ENCODE measurements at places on chromosomes 16 and 17.

- no peak for DNase-seq
Observed at GRCh38 chr17:29711588-29712385, 89.1 kb upstream of the CORO6 start.

GRCh38 chr17:42409523-42410318, 13.3 kb downstream of the CAVIN1 start:
- no peak for DNase-seq

- no peak for DNase-seq
Observed at GRCh38 chr16:84999200-84999599, 12.1 kb downstream of the ZDHHC7 start.

DNA sequence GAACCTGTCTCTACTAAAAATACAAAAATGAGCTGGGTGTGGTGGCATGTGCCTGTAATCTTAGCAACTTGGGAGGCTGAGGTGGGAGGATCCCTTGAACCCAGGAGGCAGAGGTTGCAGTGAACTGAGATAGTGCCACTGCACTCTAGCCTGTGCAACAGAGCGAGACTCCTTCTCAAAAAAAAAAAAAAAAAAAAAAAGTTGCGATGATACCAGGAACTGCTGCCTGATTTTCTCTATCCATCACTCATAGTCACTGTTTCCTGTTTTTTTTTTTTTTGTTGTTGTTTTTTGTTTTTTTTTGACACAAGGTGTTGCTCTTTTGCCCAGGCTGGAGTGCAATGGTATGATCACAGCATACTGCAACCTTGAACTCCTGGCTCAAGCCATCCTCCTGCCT, 59.2 kb downstream of the ABCC1 start:
- DNase-seq = no peak

GRCh38 chr16:58057121-58057520, 31.6 kb downstream of the MMP15 start:
- DNase-seq = no peak

- no peak for DNase-seq
Observed at GRCh38 chr16:20803561-20804214, 2.6 kb downstream of the ERI2 start.

- no peak for DNase-seq
Observed at GRCh38 chr17:45747911-45748310, 36.2 kb upstream of the CRHR1 start.

- DNase-seq = no peak
Observed at GRCh38 chr16:15572329-15573001, 70.5 kb downstream of the MARF1 start.

Data from stimulated activated CD4-positive, alpha-beta T cell treated with anti-CD3 and anti-CD28 coated beads, Interleukin-12 subunit alpha, Interleukin-12 subunit beta, amount 100 ng/mL, for 4 hours (primary cell).